ENCODE measurements at places on chromosomes 5 and 9. TPM values are rescaled to one million over a fixed set of nuclear protein-coding genes. Genes with fewer than 3 reads are reported as not detected.

GRCh38 chr5:125236981-125237380 is 490.5 kb upstream of the ZNF608 start:
- H3K36me3 ChIP-seq, result no peaks in the 10 kb centered on the region
- peaks cover 5% of the 10 kb centered on the region for H3K4me1 ChIP-seq
- H3K27me3 ChIP-seq, result no peaks in the 10 kb centered on the region
- H3K27ac ChIP-seq, result no peak overlapping the region

Gene CCL19
- total RNA-seq, result not detected

GRCh38 chr5:107232788-107233187 is 437.9 kb downstream of the EFNA5 start:
- DNase-seq, result no peak
- no peaks in the 10 kb centered on the region for H3K36me3 ChIP-seq
- no peak overlapping the region for H3K27ac ChIP-seq
- no peaks in the 10 kb centered on the region for H3K4me1 ChIP-seq
- no peak overlapping the region for H3K4me3 ChIP-seq
- no peaks in the 10 kb centered on the region for H3K27me3 ChIP-seq

DNA sequence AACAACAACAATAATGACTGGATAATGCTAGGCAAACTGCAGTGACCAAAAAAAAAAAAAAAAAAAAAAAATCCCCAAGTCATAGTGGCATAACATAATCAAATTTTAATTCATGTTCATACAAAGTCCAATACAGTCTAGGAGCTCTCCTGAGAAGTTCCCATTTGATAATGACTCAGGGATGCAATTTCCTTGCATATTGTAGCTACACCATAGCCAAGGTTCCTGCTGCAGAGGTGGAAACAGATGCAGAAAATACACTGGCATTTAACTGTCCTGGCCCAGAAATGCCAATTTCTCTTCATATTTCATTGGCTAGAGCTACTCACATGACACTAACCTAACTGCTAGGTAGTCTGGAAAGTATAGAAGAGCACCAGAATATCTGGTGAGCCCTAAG is 72.2 kb upstream of the SLC12A2 start:
- peaks cover 7% of the 10 kb centered on the region for H3K4me1 ChIP-seq
- no peak overlapping the region for H3K27ac ChIP-seq
- H3K27me3 ChIP-seq, result no peaks in the 10 kb centered on the region

DNA sequence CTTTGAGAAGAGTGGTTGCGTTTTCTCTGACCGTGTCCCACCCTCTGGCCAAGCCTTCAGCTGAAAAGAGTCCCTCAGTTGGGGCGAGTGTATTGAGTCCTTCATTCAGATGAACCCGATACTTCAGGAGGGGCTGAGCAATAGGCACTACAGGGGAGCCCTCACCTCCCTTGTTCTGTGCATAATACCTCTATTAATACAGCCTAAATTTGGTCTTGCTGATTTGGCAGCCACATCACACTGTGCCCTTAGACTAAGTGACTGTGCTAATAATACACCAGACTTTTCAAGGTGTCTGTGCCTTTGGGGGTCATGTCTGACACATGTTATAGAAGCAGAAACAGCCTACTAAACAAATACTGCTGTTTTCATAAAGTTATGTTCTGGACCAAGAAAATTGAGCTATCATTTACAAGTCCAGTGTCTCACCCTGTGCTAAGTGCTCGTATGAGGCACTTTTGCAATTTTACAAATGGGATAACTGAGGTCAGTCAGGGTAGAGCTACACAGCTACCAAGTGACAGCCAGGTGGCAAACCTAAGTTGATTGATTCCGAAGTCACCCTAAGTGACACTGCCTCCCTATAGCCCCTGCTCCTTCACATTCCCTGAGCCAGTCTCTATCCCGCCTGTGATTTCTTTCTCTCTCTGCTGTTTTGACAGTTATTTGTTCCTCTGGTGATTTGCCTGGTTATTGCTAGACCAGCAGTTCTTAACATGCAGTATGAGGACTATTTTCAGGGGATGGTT is 56.0 kb downstream of the RAD23B start:
- no peaks in the 10 kb centered on the region for H3K4me1 ChIP-seq
- no peaks in the 10 kb centered on the region for H3K27me3 ChIP-seq
- H3K36me3 ChIP-seq, result peaks cover 8% of the 10 kb centered on the region
- no peak overlapping the region for H3K27ac ChIP-seq

Gene IL3
- total RNA-seq, result not detected

Gene LCN9
- not detected for total RNA-seq

Gene CCDC152
- total RNA-seq, result 0.89 TPM

- H3K27ac ChIP-seq, result no peak overlapping the region
- H3K4me1 ChIP-seq, result no peaks in the 10 kb centered on the region
- H3K36me3 ChIP-seq, result no peaks in the 10 kb centered on the region
- DNase-seq, result no peak
- no peaks in the 10 kb centered on the region for H3K27me3 ChIP-seq
Observed at GRCh38 chr5:18985171-18985758, 1002.7 kb downstream of the CDH18 start.

- peaks cover 5% of the 10 kb centered on the region for H3K4me1 ChIP-seq
- no peak overlapping the region for H3K4me3 ChIP-seq
- DNase-seq, result no peak
- H3K36me3 ChIP-seq, result no peaks in the 10 kb centered on the region
- peak overlapping the region; percentile 49 for H3K27ac ChIP-seq
Observed at GRCh38 chr5:66818935-66819328, 222.7 kb downstream of the MAST4 start.
